ENCODE measurements at places on chromosomes 3 and 15.

- DNase-seq = no peak
Measured at GRCh38 chr15:58213587-58214338, 75.6 kb downstream of the AQP9 start.

DNA sequence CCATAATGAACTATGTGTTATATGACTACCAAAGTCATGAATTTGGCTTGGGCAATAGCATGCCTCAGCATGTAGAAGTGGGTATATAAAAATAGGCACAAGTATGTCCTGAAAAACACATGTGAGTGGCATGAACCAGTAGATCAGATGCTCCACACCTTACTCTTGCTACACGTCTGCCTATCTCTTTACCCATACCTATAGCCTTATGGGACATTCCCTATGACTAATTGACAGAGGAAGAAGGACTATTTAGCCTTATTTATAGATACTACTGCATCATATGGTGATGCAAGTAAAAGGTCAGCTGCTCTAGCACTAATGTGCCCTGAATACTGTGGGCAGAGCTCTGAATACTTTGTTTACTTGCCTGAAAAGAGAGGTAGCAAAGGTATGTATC, 81.0 kb upstream of the ZPLD1 start:
- DNase-seq = no peak

GRCh38 chr3:156317462-156318074, 197.2 kb downstream of the KCNAB1 start:
- no peak for DNase-seq

GRCh38 chr15:47720555-47720954, 3.2 kb downstream of the SEMA6D start:
- no peak for DNase-seq

Data from activated CD4-positive, alpha-beta T cell treated with anti-CD3 and anti-CD28 coated beads for 48 hours (primary cell).